ENCODE measurements at places on chromosomes 3 and 15.

DNA sequence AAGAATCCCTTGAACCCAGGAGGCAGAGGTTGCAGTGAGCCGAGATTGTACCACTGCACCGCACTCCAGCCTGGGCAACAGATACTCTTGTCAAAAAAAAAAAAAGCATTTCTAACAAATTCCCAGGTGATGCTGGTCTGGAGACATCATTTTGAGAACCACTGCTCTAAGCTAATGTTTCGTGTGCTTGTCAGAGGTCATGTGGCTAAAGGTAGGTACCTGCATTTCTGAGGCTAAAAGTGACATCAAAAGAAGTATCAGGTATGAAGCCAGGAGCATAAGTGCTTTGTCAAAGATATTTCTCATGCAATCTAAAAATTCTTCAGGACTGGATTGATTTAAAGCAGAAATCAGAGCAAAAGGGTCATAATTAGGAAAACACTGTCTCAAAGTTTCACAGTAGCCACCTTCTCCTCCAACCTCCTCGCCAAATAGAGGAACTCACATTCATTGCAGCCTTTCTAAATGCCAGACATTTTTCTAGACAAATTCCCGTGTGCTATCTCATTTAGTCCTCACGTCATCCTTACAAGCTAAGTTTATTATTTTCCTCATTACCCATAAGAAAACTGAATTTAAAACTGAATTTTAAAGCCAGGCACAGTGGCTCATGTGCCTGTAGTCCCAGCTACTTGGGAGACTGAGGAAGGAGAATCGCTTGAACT lies 25.7 kb upstream of the GSK3B start:
- DNase-seq = no peak

DNA sequence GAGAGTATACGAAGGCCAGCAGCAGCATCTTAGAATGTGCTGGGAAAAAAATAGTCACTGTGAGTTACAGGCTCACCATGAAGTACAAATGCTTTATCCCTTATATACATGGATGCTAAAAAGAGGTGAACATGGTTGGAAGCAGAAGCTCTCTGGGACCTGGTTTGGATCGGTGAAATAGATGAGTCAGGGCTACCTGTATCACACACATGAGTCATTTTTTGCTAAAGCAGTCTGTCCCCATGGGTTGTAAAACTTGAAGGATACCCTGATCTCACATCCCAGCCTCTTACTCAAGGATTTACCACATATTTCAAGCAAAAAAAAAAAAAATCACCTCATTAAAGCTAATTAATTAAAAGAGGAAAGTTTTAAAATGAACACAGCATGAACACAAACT lies 6.9 kb upstream of the SERPINI2 start:
- no peak for DNase-seq

DNA sequence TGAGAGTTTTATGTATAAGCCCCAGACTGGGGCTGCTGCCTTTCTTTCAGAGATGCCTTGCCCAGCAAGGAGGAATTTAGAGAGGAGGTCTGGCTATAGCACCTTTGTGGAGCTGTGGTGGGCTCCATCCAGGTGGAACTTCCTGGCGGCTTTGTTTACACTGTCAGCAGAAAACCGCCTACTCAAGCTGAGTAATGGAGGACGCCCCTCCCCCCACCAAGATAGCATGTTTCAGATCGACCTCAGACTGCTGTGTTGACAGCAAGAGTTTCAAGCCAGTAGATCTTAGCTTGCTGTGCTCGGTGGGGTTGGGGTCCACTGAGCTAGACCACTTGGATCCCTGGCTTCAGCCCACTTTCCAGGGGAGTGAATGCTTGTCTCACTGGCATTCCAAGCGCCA lies 155.6 kb downstream of the STXBP5L start:
- no peak for DNase-seq

GRCh38 chr3:121477589-121477988 lies 68.2 kb downstream of the POLQ start:
- DNase-seq = no peak

DNA sequence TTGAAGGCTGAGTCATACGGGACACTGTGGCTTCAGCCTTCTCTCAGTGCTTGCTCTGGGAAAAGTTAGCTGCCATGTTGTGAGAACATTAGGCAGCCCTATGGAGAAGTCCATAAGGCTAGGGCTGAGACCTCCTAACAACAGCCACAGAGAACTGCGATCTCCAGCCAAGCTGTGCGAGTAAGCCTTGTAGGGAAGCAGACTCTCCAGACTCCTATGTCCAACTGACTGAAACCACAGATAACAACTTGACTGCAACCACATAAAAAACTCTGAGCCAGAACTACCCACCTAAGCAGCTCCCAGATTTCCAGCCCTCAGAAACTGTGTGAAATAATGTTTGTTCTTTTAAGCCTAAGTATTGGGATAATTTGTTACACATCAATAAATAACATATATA lies 40.7 kb downstream of the DENND6A start:
- DNase-seq = no peak

- no peak for DNase-seq
Measured at GRCh38 chr15:66017000-66017399, 147.7 kb downstream of the RAB11A start.

GRCh38 chr3:13550791-13551360 lies 2.0 kb downstream of the FBLN2 start:
- no peak for DNase-seq

GRCh38 chr3:147795418-147795817 lies 386.3 kb downstream of the ZIC1 start:
- DNase-seq = no peak

DNA sequence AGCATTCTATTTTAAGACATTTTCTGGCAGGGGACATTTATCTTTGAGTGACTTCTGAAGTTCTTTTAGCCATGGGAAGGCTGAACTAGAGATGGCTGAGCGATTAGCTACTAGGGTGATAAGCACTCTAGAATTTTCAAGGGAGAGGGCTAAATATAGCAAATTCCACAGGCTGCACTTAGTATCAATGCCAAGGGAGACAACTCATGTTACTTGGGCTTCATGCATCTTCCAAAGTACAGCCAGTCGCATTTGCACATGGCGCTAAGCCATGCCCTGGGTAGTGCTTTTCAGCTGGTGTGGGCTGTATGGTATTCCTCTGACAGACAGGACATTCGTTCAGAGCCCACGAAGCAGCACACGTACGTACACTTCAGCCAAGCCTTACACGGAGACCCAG lies 69.6 kb downstream of the RYR3 start:
- no peak for DNase-seq

- no peak for DNase-seq
Measured at GRCh38 chr15:77500989-77501388, 80.3 kb downstream of the HMG20A start.

GRCh38 chr3:112817271-112817670 lies 29.4 kb downstream of the CD200R1L start:
- no peak for DNase-seq

DNA sequence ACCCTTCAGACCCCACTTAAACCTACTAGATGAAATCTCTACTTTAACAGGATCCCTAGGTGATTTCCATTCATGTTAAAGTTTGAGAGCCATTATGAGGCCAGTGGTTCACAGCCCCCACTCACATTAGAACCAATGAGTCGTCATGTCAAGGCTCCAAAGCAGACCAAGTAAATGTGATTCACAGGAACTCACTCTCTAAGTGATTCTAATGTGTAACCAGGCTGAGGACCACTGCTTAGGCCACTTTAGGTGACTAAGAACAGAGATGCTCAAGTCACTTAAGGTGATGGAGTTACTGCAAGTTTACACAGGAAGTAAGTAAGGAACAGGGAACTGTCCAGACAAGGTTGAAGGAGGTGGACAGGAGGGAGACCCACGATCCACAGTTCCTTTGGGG lies 7.7 kb downstream of the GALNT15 start:
- DNase-seq = no peak

DNA sequence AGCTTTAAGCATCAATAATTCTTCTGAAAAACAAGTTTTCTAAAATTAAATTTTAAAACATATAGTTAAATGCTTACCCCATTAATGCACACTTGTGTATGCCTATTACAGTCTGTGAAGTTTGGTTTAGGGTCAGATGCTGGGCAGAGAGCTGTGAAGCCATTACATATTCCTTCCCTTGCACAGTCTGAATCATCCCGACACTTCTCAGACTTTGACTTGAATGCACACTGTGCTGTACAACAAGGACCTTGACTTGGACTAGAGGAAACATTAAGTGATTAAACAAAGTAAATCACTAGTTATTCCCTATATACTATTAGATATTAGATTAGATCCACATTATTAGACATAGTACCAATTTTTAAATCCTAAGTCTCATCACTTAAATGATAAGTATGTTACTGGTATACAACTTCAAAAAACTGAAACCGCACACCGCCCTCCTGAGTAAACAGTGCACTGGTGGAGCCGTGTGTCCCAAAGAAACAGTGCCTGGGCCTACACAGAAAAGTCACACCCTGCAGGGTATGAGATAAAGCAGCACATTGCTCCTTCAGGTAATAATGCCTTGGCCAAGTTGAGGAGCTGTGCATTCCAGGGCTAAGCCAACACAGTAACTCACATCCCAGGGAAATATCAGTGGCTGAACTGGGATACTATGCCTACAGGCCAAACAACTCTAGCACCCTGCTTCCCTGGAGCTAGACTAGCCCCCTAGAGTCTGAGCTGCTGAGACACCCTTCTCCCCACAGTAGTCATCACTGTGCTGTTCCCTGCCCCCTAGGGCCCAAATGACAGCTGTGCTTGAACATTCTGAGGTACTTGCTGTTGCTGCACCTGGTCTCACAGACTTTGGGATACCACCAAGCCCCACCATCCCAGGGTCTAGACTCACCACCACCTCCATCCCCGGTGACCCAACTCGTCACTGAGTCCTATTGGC lies 137.5 kb downstream of the ADAM10 start:
- DNase-seq = no peak

DNA sequence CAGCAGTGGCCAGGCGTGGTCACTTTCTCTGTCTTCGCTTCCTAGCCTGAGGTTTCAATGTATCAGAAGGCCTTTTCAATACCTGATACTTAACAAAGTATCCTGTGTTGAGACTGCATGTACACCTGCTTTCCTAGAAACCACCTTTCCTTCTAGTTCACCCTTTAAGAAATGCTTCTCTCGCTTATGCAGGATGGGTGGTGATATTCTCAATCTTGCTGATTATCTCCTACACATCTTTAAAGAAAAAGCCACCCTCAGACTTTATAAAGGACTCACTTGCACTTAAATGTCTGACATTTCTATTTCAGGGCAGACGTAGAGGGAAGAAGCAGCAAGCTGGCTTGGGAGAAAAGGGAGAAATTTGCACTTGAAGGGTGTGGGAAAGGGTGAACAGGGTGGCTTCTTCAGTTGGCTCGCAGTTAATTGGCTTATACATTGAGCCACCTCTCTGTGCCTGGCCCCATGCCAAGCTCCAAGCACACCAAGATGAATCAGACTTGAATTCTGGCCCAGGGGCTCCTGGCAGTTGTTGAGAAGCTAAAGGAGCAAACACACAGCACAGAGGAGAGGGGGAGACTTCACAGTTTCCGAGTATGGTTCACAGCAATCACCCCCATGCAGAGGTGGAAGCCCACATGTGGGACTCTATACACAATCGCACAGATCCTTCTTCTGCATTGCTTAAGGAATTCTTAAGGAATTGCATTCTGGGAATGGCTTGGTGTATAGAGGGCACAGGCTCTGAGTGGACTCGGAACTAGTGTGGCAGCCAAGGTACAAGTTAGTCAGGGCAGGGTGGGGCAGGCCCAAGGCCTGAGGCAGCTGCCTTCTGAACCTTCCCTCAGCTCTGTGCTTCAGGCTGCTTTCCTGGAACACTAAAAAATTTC lies 1.3 kb downstream of the ARL6IP5 start:
- DNase-seq = no peak
